Psoas muscle (tissue), 8 donors: ENCODE measurements at places on chromosomes 11 and 22. TPM values are rescaled to one million over a fixed set of nuclear protein-coding genes. Genes with fewer than 3 reads are reported as not detected.

KCNJ1 gene
- total RNA-seq: not detected

DNA sequence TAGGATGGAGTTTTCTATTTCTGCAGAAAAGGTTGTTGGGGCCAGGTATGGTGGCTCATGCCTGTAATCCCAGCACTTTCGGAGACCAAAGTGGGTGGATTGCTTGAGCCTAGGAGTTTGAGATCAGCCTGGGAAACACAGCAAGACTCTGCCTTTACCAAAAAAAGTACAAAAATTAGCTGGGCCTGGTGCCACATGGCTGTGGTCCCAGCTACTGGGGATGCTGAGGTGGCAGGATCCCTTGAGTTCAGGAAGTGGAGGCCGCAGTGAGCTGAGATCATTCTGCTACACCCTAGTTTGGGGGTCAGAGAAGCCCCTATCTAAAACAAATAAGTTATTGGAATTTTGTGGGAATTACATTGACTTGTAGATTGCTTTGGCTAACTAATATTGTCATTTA is 71.7 kb downstream of the FDX1 start:
- DNase-seq: no peak

- DNase-seq: no peak
Measured at GRCh38 chr11:72179804-72180396, 12.0 kb upstream of the FOLR1 start.

DNA sequence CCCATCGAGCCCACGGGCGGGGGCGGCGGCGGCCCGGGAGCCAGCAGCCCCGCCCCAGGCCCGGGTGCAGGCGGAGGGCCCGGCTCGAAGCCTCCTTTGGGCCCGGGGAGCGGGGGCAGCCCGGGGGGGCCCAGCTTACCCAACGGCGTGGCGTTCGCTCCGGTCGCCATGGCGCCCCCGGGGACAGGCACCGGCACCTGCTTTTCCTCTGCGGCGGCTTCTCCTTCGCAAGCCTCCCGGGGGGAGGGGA is 194 bp downstream of the SF1 start:
- no peak for DNase-seq

- no peak for DNase-seq
Measured at GRCh38 chr22:47400701-47401591, 638.5 kb downstream of the TBC1D22A start.

- no peak for DNase-seq
Measured at GRCh38 chr22:39374191-39374590, 24.4 kb downstream of the SYNGR1 start.
